ENCODE measurements at places on chromosomes 5 and 9.

- ATAC-seq = peak; percentile 69
Observed at GRCh38 chr9:71774920-71775319, 6.6 kb upstream of the CEMIP2 start.

GRCh38 chr9:136901516-136902258, 15.4 kb downstream of the TRAF2 start:
- ATAC-seq = peak; percentile 88

GRCh38 chr9:116208417-116209232, 55.0 kb downstream of the PAPPA start:
- ATAC-seq = no peak

- no peak for ATAC-seq
Observed at GRCh38 chr9:108468364-108468763, 387.4 kb downstream of the ACTL7B start.

DNA sequence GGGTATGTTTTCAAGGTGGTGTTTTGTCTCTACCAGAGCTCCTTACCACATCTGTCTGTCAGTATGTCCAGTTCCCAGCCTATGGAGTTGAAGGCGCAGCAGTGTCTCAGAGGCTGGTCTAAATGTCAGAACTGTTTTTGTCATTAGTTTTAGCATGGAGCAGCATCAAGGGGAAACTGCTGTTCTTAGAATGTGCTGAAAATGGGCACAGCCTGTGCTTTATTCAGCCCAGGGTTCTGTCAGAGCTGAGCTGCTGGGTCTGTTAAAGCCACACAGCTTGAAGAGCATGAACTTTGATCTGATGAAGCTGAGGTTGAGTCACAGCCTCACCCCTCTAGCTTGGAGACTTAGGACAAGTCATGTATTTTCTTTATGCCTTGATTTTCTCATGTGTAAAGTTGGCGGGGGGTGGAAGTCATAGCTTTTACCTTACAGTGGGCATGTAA, 71.9 kb downstream of the RALGPS1 start:
- ATAC-seq = peak; percentile 83

Measured in esophagus mucosa (tissue), 1 donor.